Transverse colon (tissue), 4 donors: ENCODE measurements at places on chromosomes 11 and 22. TPM values are rescaled to one million over a fixed set of nuclear protein-coding genes. Genes with fewer than 3 reads are reported as not detected.
A peak's percentile ranks its signal among the peaks of the same experiment; 100 is the strongest.

Gene OR51B4
- total RNA-seq: not detected

DNA sequence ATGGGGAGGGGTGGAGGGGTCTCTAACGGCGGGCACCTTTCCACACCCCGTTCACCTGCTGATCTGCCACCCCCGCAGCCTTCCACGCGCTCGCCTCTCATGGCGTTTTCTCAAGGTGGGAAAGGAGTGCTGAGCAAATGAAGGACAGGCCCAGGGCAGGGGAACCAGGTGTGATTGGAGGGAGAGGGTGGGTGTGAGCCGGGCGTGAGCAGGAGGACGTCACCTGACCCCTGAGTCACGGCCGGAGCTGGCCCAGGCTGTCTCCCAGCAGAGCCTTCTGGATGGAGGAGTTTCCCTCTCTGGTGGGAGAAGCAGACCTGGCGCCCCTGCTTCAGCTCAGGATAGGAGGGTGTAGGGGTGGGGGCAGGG is 14.0 kb upstream of the ARHGAP8 start:
- peak; percentile 57 for DNase-seq

GRCh38 chr11:32870676-32871075 is 21.9 kb upstream of the QSER1 start:
- DNase-seq: no peak

- no peak for DNase-seq
Measured at GRCh38 chr11:20097319-20098221, 62.7 kb downstream of the DBX1 start.

- DNase-seq: no peak
Measured at GRCh38 chr11:66231561-66231960, 36.9 kb upstream of the RAB1B start.

GRCh38 chr22:43320943-43321900 is 21.9 kb downstream of the SCUBE1 start:
- no peak for DNase-seq

DNA sequence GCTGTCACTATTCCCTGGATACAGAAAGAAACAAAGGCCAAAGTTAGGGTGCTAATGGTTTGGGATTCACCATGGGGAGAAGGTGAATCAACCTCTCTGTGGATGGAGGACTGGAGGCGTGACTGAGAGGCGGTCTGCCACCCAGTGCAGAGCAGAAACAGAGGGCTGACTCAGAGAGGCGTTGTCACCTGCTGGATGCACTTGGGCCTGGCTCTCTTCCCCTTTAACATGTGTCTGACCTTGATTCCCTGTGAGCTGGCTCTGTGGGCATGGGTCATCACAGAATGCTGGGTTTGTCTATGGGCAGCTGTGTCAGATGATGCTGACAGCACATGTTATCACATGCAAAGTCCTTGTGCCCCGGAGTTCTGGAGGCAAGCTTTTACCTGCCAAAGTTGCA is 75.9 kb downstream of the LDLRAD3 start:
- DNase-seq: no peak

DNA sequence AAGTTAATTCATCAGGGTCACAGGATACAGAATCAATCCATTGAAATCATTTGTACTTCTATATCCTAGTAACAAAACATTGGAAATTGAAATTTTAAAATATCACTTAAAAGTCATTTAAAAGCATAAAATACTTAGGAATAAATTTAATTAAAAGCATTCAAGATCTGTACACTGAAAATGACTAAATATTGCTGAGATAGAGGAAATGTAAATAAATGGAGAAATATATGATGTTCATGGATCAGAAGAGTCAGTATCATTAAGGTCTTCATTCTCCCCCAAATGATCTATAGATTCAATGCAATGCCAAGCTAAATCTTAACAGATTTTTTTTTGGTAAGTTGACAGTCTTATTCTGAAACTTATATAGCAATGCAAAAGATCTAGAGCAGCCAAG is 49.8 kb downstream of the RRP8 start:
- DNase-seq: no peak

DNA sequence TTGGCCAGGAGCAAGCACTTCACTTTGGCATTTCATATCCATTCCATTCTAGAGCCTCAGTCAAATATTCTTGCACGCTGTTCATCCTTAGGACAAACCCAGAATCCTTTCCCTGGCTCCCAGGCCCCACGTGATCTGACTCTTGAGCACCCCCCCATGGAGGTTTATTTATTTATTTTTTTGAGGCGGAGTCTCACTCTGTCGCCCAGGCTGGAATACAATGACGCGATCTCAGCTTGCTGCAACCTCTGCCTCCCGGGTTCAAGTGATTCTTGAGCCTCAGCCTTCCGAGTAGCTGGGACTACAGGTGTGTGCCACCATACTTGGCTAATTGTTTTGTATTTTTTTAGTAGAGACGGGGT is 12.7 kb upstream of the TSGA10IP start:
- DNase-seq: no peak

DNA sequence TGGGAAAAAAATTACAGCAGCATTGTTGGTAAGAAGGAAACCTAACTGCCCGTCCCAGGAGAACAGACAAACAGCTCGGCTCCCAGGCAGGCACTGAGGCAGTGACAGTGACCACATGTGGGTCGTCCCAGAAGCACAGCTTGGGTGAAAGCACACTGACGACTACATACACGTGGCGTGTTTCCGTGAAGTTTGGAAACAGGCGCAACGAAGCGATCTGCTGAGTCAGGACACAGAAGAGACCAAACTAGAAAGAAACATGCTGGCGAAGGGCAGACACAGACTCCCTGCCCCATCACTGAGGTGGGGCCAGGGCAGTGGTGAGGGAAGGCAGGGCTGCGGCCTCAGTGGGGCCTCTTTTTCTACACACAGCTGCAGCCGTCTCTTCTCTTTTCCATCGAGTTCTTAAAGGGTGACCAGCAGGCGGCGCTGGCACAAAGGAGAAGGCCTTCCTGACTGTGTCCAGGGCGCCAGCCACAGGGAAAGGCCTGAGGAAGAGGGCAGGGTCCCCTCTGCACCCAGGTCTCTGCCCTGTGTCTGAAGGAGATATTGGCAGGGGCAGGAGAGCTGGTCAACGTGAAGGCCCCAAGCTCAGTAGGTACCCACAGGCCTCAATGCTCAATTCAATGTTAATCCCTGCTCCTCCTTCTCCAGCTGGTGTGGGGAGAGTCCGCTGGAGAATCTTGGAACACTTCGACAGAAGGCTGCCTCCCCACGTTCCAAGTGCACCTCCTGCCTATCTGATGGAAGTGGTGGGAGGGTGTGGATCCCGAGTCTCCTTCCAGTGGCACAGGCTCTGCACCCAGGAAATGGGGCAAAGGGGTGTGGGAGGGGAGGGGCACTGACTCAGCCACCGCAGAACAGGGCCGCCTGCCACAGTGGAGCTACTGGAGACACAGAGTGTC is 19.9 kb downstream of the CARS1 start:
- peak; percentile 82 for DNase-seq

- DNase-seq: peak; percentile 89
Measured at GRCh38 chr11:107928046-107928766, at the start of gene RAB39A. TSS of gene RAB39A (plus strand) at chr11:107928448. CDS start at chr11:107928569, 121 bp downstream.
